Right renal pelvis (tissue), 4 donors: ENCODE measurements at places on chromosomes 4 and X.

GRCh38 chr4:38856524-38857337 lies at the start of gene TLR6:
TSS of gene TLR6 (minus strand) at chr4:38856817. CDS start at chr4:38829473, 27,344 bp downstream.
- no peak for DNase-seq

DNA sequence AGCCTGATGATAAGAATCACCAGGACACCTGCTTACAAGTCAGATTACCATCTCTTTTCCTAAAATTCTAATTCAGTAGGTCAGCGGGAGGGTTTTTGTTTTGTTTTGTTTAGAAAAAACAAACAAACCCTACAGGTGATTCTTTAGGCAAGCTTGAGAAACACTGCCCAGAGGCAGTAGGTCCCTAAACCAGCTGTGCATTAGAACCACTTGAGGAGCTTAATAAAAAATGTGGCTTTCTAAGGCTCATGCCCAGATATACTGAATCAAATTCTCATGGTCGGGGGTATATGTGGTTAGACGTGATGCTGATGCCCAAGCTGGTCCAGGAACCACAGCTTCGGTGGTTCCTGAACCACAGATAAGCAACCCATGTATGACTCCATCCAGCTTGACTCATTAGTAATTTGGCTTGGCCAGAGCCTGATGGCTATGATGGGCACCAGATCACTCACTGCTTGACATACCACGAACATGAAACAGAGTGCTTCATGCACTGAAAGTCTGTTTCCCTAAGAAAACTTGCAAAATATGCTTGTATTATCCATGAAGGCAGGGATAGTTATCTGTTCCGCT lies 338.1 kb upstream of the F9 start:
- DNase-seq: no peak

DNA sequence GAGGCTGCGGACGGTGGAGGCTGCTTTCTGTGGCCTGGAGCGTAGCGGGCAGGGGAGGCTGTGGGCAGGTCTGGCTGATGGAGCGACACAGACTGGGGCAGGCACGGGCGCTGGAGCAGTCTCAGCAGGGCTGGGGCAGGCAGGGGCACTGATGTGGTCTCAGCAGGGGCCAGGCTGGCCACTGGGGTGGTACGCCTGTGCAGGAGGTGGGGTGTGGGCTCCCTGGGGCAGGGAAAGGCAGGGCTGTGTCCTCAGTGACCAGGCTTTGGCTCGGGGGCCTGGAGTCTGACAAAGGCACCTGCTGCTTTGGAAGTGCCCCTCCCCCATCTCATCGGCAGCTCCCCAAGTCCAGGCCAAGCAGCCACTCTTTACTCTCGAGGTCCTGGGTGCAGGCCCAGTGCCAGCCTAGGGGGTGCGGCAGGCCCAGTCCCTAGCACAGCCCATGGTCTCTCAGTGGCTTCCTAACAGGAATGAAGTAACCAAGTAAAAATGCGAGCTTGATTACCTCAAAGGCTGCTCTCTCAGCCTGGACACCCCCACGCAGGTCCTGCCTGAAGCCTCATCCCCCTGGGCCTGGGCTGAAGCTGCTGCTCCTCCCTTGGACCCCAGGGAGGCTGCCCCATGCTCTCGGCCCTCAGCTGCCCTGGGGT lies 55.5 kb downstream of the ADRA2C start:
- no peak for DNase-seq

- no peak for DNase-seq
Measured at GRCh38 chr4:16750882-16751642, 147.4 kb downstream of the LDB2 start.

GRCh38 chrX:103063918-103064434 lies at the start of gene BEX1:
TSS of gene BEX1 (minus strand) at chrX:103064171. CDS start at chrX:103063274, 897 bp downstream.
- DNase-seq: peak; percentile 8

GRCh38 chr4:165612936-165613335 lies 234.1 kb downstream of the CPE start:
- DNase-seq: no peak

- no peak for DNase-seq
Measured at GRCh38 chrX:13917507-13917906, 100.6 kb upstream of the GPM6B start.
